ENCODE measurements at places on chromosomes 6 and 20.

GRCh38 chr6:157066781-157067491 lies 256.4 kb downstream of the TMEM242 start:
- DNase-seq, result no peak

- no peak for DNase-seq
These were observed 13.0 kb downstream of the TXNDC5 start for GRCh38 chr6:7897461-7898192.

DNA sequence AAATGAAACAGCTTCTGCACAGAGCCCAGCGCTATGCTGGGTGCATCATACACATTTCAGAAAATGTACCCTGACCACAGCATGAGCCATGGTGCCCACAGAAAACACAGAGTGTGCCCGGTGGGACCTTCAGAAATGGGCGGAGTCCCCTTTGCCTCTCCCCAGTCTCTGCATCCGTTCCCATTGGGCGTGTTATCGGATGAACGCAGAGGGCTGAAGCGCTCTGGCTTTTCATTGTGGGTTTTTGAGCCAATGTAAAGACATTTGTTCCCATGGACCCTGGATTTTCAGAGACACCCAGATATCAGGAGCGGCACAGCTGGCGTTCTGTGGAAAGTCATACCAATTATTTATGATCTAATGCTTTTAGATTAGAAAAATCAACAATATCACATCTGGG lies 99.8 kb downstream of the DACT2 start:
- DNase-seq, result no peak

GRCh38 chr6:397604-398003 lies 6.1 kb downstream of the IRF4 start:
- DNase-seq, result no peak

DNA sequence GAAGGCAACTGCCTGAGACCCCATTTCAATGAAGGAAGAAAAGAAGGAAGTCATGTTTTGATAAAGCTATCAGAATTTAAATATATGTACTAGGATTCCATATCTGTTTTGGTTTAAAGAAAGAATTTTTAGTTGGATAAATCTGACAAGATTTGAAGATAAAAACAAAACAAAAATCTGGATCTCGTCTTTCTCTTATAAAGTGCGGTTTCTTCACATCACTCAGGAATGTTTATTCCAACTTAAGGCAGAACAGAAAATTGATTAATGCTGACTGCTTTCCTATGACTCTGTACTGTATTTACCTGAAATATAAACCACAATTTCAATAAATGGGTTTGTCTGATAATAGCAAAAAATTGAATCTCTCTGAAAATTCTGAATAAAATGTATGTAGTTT lies 439.7 kb downstream of the RFPL4B start:
- no peak for DNase-seq
